Stimulated activated CD8-positive, alpha-beta memory T cell treated with anti-CD3 and anti-CD28 coated beads, Interleukin-7, amount 100 ng/mL, for 24 hours (primary cell): ENCODE measurements at places on chromosomes 2 and 18.

- no peak for DNase-seq
Measured at GRCh38 chr2:128690431-128690830, 371.8 kb upstream of the HS6ST1 start.

DNA sequence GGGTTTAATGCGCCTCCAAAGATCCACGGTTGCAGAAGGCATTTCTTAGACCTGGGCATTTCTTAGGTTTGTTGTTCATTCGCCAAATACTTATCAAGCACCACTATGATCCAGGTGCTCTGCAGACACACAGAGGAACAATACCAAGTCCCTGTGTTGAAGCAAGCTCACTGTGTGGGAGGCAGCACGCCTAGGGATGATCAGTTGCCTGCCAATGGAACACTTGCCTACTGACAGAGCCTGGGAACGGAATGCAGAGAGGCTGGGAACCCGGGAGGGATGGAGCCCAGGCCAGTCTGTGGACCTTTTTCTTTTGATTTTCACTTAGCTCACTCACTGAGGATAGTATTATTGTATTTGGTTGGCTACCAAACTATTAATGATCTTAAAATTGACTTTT, 1.9 kb upstream of the GRP start:
- no peak for DNase-seq

- no peak for DNase-seq
Measured at GRCh38 chr2:43300781-43301583, 74.6 kb upstream of the ZFP36L2 start.

DNA sequence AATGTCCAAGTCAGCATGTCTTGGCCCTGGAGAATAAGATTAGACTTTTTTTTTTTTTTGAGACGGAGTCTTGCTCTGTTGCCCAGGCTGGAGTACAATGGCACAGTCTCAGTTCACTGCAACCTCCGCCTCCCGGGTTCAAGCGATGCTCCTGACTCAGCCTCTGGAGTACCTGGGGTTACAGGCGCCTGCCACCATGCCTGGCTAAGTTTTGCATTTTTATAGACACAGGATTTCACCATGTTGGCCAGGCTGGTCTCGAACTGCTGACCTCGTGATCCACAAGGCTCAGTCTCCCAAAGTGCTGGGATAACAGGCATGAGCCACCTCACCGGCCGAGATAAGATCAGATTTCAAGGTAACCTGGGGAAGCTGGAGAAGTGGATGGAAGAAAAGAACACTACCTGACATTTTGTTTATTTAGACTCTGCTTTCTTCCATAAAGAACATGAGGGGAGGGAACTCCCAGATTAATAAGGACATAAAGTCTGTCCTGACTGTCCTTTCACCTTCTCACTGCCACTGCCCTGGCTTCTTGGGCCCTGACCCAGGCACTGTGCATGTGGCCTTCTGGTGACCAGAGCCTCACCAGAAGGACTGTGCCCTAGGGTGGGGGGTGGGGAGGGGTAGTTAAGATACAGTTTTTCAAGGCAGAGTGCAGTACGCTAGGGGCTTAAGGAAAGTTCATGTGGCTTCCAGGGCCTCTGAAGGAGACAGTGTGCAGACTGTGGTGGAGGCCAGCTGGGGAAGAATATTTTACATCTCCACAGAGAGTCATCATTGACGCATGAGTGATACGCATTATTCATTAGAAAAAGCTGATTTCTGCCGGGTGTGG, 4.8 kb upstream of the IMPA2 start:
- DNase-seq: no peak
